LNCaP clone FGC (cell line): ENCODE measurements at places on chromosomes 4 and X.

GRCh38 chr4:44869985-44870384 is 143.6 kb upstream of the GNPDA2 start:
- DNase-seq, result no peak

GRCh38 chr4:56892691-56893090 is 15.0 kb upstream of the REST start:
- DNase-seq, result no peak

DNA sequence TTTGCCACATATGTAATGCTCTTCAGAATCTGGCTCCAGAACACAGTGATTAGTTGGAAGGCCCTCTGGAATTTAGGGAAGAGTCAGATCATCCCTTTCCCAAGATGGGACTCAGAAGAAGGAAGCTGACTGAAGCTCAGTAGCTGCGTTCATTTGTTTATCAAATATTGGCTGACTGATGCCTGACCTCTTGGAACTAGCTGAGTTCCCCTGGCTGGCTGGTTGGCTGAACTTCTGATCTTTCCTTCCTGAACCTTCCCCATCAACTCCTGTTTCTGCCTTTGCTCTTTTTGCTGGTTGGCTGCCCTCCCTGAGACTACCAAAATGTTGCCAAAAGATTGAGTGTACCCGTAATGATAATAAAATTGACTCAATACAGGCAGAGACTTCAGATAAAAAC is 866.5 kb upstream of the INTU start:
- DNase-seq, result peak; percentile 21

GRCh38 chr4:171542640-171543039 is 270.6 kb upstream of the GALNTL6 start:
- DNase-seq, result no peak

GRCh38 chr4:101184668-101185067 is 162.7 kb downstream of the PPP3CA start:
- DNase-seq, result no peak

GRCh38 chrX:3527166-3527565 is 180.7 kb upstream of the MXRA5 start:
- DNase-seq, result no peak

DNA sequence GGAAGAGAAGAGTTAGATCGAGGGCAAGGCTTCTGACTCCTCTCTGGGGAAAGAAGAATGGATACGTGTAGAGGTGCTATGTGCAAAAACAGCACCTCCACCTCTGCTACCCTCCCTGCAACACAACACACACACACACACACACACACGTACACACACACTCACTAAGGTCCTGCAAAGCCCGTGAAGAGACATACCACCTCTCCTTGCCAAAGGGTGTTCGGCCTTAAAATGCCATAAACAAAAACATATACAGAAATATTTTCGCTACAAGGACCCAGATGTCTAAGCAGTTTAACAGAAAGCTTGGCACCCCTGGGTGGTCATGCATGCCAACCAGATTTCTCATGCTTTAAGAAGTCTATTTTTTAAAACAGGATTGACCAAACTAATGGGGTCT is 1.5 kb downstream of the TIFA start:
- DNase-seq, result no peak

DNA sequence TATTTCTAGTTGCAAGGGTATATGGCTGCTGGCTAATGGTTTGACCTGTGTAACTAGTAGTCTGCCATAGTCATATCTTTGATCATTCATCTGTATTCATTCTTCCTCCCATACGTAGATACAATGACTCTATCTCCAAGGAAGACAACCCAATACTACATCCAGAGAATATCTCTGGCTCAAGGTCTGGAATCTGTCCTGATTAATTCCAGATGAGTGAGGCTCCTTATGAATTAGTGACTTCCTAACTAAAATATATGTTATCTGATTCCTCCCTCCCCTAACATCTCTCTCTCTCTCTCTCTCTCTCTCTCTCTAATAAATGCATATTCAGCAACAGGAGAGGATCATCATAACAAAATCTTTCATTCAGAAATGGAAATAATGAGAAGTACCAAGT is 641.5 kb downstream of the FAT4 start:
- DNase-seq, result no peak

DNA sequence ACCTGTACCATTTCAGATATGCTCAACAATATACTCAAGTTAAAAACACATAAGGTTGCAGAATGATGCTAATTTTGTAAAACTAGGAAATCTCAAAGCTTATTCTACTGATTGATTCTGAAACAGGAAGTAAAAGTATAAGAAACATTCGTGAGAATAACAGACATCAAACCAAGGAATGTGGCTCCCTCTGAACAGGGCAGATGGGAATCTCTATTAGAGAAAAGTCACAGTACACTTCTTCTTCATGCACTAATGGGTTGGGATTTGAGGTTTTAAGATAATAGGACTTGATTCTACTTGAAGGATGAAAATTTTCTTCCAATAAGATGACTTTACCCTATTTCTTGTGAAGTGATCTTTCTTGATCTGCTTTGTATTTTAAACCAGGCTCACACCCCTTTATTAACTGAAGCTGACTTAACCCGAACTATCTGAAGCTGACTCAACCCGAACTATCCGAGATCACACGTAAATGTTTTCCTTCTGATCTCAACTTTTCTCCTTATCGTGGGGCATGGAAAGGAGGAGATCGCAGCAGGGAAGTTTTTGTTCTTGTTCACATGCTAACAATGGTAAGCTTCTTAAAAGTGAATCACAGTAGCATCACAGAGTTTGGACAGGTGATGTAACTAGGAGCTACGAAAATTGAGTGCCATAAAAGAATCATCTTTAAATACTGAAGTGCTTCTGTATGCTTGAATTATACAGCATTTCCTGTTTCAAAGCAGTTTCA is 363.1 kb upstream of the ZFP42 start:
- DNase-seq, result no peak

- no peak for DNase-seq
These were observed 85.0 kb upstream of the WDR1 start for GRCh38 chr4:10201381-10202223.

DNA sequence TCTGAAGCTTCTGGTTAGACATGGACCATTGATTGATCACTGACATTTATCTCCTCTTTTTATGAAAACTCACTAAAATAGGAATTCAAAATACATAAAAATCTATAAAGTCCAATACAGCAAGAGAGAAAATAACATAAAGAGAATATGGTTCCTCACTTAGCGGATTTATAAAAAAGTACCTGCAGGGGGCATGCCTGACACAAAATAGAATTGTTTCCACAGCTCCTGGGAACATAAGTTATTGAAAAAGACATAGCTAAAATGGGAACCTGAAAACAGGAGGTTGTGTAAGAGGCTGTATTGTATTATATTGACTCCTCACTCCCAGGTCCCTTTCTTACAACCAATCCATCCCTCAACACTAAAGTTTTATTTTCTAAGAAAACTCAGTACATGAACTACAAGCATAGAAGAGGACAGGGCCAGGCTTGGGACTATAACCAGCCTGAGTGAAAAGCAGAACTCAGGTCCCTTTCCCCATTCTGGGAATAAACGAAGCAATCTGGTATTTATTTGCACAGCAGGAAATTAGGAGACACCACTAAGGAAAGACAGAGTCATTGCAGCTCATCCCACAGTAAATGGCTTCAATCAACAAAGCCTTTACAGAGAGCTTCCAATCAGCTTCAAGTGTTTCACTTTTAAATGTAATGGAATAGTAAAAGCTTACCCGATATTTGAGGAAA is 121.1 kb upstream of the NDST4 start:
- peak; percentile 2 for DNase-seq
